Right lobe of liver (tissue), 6 donors: ENCODE measurements at places on chromosomes 3 and 15. TPM values are rescaled to one million over a fixed set of nuclear protein-coding genes. Genes with fewer than 3 reads are reported as not detected.

DNA sequence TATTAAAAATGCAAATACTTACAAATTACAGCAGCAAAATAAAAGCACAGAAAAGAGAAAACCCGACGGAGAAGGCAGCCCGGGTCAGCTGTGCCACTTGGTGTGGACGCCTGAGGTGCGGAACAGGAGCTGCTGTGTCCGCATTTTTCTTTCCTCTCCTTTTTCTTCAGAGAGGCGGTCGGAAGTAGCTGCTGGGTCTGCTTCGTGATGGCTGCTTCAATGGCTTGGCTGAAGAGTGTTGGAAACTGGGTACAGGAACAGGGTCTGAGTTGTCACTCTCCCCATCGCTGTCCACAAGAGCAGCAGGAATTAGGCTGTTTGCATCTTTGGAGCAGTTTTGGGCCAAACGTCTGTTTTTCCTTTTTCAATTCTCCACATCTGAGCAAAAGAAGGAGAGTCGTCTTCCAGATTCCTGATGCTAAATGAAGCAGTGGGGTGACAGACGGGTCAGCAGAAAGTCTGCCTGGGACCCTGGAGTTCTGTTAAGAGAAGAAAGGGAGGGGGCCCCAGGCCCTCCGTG is 53.5 kb upstream of the ARL8B start:
- no peak for DNase-seq
- no peaks in the 10 kb centered on the region for H3K36me3 ChIP-seq
- H3K27me3 ChIP-seq, result no peaks in the 10 kb centered on the region
- H3K27ac ChIP-seq, result no peak overlapping the region
- no peaks in the 10 kb centered on the region for H3K4me1 ChIP-seq

DNA sequence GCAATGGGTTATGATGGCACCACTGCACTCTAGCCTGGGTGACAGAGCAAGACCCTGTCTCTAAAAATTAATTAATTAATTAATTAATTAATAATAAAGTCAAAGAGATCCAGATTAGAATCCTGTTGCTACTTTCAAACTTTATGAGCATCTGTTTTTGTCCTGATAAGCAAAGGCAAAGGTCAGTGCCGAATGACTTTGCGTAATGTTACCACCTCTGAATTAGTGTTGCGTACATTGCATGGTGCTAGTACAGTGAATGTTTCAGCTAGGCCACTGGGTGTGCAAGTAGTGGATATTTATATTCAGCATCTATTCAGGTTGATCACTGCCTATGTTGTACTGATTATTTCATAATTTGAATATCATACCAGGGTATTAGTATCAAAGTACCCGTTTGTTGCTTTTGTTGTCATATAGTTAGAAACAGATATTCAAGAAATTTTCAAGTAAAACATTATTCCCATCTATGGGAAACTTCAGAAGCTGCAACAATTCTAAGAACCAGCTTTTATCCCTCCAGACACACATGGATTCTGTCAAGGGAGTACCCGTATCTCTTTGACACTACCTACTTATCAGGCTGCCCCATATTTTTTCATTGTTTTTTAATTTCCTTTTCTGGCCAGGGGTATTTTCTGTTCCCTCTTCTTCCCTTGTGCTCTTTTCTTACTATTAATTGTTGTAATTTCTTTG is 127.1 kb upstream of the GRM7 start:
- no peaks in the 10 kb centered on the region for H3K36me3 ChIP-seq
- no peak overlapping the region for H3K27ac ChIP-seq
- H3K4me1 ChIP-seq, result no peaks in the 10 kb centered on the region

- H3K4me3 ChIP-seq, result no peak overlapping the region
- no peak overlapping the region for H3K27ac ChIP-seq
- peaks cover 8% of the 10 kb centered on the region for H3K36me3 ChIP-seq
- H3K27me3 ChIP-seq, result no peaks in the 10 kb centered on the region
- DNase-seq, result no peak
- no peaks in the 10 kb centered on the region for H3K4me1 ChIP-seq
Measured at GRCh38 chr15:43376017-43376705, 5.3 kb downstream of the TUBGCP4 start.

DNA sequence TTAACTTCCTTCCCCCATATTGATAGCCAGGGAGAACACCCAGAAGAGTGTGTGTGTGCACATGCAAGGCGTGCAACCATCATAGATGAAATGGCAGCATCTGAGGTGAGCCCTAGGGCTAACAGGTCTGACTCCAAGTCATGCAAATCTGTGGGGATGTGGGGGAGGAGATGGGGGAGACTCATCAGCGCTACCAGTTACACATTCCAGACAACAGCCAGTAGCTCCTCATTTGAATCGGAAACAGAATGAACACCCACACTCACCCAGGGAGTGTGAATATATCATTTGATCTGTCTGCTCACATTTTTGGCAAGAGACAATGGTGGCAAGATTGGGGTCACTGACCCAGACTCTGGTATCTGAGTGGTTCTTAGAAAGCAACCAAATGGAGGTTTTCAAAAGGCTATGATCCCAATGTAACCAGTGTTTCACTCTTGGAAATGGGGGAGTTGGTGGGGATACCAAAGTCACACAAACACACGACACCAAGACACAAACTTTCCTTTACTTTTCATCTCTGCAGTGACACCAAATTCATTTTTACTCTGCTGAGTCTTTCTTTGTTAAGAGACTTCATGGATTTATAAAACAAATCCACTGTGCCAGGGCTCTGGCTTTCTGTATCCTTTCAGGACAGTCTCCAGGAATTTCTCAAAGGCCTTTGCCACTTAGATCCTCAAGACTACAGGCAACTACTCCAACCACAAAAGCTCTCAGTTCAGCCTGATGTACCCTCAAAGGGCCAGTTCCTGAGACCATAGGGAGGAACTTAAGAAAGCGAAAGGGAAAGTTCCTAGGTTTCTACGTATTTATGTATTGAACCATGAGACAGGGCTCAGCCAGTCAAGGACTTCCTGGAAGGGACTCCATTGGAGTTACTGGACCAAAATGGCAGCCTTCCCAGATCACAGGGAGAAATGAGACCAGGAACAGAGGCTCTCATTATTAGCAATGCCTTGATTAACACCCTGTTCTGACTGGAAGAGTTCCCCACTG is 2.2 kb downstream of the CDCP1 start:
- peak overlapping the region; percentile 8 for H3K27ac ChIP-seq
- no peaks in the 10 kb centered on the region for H3K4me1 ChIP-seq
- no peak overlapping the region for H3K4me3 ChIP-seq
- no peaks in the 10 kb centered on the region for H3K27me3 ChIP-seq
- no peak for DNase-seq

DNA sequence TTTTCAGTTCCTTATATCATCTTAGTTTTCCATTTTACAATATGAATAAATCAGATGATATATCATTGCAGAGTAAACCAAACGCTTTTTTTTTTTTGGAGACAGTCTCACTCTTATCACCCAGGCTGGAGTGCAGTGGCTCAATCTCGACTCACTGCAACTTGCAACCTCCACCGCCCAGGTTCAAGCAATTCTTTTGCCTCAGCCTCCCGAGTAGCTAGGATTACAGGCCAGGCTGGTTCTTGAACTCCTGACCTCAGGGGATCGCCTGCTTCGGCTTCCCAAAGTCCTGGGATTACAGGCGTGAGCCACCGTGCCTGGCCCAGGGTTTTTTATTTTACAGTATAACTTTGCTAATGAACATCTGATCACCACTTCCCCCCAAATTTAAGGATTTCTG is 5.9 kb upstream of the EBLN2 start:
- DNase-seq, result no peak
- H3K27ac ChIP-seq, result no peak overlapping the region
- no peaks in the 10 kb centered on the region for H3K36me3 ChIP-seq
- H3K4me3 ChIP-seq, result no peak overlapping the region
- no peaks in the 10 kb centered on the region for H3K4me1 ChIP-seq

Gene TAGLN3
- not detected for total RNA-seq

DNA sequence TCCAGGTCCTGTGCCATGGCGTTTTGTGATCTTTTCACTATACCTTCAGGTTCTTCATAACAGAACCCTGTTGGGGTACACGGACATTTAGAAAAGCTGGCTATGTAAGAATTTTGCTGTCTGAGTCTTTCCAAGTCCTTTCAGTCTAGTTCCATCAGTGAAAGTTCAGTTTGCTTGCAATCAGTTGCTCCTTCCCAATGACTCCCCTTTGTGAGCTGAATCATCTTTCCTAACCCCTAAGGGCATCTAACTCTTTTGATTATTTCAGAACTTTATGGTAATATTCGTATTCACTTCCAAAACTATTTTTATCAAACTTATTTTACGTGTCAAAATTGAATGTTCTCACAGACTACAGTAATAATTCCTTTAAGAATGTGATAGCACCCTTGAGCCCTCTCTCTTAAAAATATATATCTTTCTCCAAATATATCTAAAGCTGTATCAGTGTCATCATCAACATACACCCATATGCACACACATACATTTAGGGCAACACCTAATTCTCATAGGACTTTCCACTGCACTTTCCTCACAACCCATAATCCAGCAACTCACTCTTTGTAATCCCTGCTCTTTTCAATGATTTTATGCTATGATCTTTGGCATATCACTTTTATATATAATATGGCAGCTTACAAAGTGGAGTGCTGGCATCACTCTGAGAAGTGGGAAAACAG is 263.7 kb downstream of the GBE1 start:
- no peaks in the 10 kb centered on the region for H3K27me3 ChIP-seq
- H3K27ac ChIP-seq, result no peak overlapping the region
- H3K36me3 ChIP-seq, result no peaks in the 10 kb centered on the region
- H3K4me1 ChIP-seq, result no peaks in the 10 kb centered on the region
- DNase-seq, result no peak

GRCh38 chr15:62248277-62248984 is 83.3 kb upstream of the C2CD4B start:
- H3K27me3 ChIP-seq, result no peaks in the 10 kb centered on the region
- no peaks in the 10 kb centered on the region for H3K36me3 ChIP-seq
- no peak overlapping the region for H3K27ac ChIP-seq
- H3K4me1 ChIP-seq, result no peaks in the 10 kb centered on the region
- no peak for DNase-seq
- H3K4me3 ChIP-seq, result no peak overlapping the region

GRCh38 chr15:39581793-39582285 is 960 bp downstream of the THBS1 start:
- peaks cover 20% of the 10 kb centered on the region for H3K4me1 ChIP-seq
- DNase-seq, result peak; percentile 80

DNA sequence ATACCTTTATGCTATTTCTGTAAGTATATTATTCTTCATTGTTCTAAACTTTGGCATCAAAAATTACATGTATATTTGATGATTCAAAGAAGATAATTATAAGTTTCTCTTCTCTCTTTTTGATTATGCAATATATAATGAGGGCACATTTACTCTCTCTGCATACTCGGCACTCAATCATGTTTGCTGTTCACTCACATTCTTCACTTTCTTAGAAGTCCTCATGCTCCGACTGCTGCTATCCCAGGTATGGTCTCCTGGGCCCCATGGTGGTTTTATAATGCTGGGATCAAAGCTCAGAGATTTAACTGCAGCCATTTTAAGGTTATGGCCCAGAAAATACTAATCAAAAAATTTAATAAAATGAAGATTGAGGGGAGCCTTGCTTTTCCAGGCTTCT is 529.7 kb upstream of the IL12A start:
- H3K36me3 ChIP-seq, result no peaks in the 10 kb centered on the region
- H3K4me3 ChIP-seq, result no peak overlapping the region
- H3K27me3 ChIP-seq, result no peaks in the 10 kb centered on the region
- H3K27ac ChIP-seq, result no peak overlapping the region
- DNase-seq, result no peak
